ENCODE measurements at places on chromosomes 11 and 22.
A peak's percentile ranks its signal among the peaks of the same experiment; 100 is the strongest.

GRCh38 chr22:35219012-35219411 is 38.3 kb upstream of the HMGXB4 start:
- peak; percentile 61 for DNase-seq

DNA sequence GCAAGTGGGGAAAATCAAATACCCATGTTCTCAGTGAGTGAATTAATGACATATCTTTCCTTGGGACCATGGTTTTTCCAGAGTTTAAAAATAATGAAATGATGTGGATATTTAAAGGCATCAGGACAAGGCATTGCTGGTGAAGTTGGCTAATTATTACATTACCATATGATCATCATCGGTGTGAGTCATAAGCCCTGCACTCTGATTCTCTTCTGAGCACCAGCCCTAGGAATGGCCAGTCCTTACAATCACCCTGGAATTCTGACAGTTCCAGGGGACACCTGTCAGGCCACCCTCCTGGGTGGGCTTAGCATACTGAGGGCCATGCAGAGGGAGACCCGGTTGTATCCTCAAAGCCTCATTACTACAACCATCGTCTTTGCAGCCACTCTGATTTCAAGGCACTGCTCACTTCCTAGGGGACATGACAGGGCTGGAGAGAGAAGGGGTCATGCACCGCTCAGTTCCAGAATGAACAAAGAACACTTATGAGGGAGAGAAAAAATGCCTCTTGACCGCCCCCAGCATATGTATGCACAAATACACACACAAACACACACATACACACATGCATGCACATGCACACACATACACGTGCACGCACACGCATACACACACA is 365.0 kb downstream of the MIAT start:
- no peak for DNase-seq

DNA sequence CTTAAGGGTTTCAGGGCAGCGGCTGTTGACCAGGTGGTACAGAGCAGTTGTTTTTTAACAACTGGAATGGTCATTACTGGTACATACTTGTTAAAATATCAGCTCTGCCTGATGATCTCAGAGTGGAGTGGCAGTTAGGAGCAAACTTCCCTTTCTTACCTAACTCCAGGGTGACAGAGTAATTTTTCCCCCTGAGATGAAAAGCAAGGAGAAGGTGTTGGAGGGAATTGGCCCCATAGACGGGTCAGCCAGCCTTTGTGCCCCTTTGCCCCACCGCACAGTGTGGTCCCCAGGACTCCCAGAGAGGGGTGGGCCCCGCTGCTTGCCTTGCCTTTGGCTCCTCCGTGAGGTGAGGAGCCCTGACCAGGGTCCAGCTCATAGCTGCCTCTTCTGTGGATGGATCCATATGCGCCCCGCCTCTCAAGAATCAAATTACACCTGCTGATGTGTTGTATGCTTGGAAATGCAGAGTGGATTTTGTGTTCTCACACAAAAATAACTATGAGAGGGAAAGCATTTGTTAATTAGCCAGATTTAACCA is 27.0 kb upstream of the SORL1-AS1 start:
- DNase-seq = no peak

DNA sequence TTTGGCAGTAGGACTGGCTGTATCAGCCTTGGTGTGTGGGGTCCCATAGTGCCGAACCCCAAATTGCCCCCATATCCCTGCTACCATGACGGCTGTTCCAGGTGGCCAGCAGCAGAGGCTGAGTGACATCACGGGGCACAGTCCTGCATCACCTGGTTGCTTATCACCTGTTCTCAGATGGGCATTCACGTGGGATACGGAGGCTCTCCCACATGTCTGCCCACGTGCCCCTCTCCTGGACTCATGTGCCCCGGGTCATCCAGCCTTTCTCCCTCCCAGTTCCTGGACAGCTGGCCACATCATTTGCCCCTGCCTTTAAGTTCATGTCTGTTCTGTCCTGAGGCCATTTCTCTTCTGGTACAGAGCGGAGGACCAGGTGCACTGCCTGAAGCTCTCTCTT is 431.0 kb upstream of the B3GAT1 start:
- no peak for DNase-seq

DNA sequence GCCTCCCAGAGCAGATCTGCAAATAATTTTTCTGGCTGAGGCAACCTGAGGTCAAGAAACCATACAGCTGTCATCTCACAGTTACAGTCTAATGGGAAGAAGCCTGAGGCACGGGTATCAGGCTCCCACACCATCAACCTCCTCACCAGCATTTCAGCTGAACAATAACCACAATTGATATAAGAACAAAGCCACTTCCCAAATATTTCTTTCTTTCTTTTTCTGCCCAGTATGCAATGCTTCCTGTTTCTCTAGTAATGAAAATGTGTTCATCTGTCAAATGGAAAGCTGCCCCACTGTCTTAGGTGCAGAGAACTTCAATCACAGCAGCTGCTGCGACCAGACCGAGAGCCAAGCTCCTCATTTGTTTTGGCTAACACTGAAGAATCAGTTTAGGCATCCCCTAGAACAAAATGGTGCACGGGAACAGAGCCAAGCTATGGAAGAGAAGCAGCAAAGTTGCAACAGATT is 108.4 kb downstream of the BLID start:
- DNase-seq = peak; percentile 8

GRCh38 chr11:134556186-134556585 is 144.1 kb upstream of the B3GAT1 start:
- DNase-seq = no peak

GRCh38 chr11:46712874-46713576 is 6.0 kb upstream of the F2 start:
- no peak for DNase-seq

DNA sequence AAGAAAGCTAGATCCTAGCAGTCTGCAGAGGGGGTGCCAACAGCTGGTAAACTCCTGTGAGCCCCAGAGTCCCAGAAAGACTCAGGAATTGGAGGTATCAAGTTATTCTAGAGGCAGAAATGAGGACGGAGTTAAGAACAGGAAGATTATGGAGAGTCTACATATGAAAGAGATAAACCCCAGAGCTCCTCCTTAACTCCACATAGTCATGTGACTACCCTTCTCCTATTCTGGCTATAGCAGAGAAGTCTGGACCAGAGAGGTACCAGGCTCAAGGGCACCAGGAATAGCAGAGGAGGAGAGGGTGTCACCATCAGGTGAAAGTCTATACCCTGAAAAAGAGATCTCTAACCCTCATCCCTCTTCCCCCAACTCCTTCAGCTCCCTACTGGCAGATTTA is 29.6 kb downstream of the SCUBE2 start:
- no peak for DNase-seq

- no peak for DNase-seq
Measured at GRCh38 chr11:22633354-22633902, 7.8 kb upstream of the FANCF start.

DNA sequence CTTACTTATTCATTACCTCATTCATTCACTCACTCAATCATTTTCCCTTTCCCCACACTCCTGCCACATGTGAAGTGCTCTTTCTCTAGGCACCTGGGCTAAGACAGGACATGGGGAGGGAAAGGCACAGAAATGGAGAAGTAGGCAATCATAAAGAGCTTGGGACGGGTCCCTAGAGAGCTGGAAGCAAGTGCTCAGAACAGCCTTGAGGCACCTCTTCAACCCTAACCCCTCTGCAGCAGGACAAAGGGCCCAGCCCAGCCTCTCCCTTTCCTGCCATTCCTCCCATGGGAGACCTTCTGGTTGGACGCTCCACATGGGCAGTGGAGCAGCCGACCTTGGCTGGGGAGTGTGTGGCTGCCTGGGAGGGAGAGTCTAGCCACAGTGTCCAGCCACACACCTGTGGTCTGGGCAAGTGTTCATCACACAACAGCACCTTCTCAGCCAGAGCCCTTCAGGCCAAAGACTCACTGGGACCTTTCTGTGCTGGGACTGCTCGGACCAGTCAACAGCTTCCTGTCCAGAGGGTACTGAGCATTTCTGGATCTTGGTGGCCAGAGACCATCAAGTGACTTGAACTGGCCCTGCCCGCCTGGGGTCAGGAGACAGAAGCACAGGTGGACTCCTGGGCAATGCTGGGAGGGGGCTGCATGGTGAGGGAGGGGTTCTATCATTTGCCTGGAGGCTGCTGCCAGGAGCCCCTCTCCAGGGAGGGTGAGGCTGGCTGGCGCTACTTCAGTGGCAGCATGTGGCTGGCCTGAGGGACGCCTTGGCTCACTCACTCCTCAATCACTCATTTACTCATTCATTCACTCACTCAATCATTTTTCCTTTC is 1.0 kb upstream of the MUC5AC start:
- no peak for DNase-seq

- DNase-seq = no peak
Measured at GRCh38 chr11:115162919-115163318, 341.3 kb downstream of the CADM1 start.

DNA sequence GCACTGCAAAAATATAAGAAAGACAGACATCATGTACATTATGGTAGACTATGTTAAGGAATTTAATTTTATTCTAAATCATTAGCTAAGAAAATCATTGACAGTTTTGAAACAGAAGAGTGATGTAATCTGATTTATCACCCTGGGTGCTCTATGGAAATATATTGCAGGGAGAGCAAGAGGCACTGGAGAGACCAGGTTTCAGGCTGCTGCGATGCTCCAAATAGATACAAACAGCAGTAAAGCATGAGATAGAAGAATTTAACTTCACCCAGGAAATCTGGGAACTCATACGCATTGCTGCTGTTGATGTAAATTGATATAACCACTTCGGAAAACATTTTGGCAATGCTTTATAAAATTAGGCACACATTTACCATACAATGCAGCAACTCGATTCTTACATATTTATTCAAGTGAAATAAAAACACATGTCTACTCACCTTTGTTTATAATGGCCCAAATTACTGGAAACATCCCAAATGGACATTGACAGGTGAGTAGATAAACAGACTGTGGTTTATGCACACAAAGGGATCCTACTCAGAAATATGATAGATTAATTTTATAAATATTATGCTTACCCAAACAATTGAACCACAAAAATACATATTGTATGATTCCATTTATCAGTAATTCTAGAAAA is 535.1 kb upstream of the CHORDC1 start:
- DNase-seq = no peak

DNA sequence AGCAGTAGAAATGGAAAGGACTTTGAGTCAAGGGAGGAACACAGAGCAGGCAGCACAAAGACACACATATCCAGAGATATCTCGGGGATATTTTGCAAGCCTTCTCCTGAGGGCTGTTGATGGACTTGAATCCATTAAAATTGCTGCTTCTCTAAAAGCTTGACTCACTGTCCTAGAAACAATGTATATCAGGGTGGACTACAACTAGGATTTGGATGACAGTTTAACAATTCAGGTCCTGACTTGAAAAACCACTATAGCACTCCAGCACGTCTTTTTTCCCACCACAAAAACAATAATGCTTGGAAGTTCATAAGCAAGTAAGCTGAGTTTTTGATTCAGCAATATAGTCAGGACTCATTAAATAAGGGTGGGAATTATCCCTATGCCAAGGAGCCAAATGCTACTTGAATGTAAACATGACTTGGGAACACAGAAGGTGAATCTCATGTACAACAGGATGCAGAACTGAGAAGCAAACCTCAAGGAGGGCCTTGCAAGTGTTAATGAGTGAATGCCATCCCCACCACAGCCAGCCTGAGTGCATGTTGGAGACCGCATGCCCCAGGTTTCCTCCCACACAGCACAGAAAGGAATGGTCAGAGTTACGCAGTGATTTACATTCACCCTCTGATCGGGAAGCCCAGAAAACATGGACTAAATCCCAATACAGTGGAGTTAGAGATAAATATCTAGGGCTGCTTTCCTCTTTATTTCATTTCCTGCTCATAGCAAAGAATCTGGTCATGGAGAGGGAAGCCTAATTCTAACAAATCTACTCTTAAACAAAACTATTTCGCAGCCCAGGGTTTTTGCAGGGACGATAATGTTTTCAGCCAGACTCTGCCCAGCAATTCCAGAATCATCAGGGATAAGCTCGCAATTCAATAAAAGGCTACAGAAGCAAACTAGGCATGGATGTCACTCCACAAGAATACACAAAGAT is 98.4 kb upstream of the OR9G4 start:
- no peak for DNase-seq

GRCh38 chr11:113119074-113119473 is 157.9 kb downstream of the NCAM1 start:
- peak; percentile 23 for DNase-seq

DNA sequence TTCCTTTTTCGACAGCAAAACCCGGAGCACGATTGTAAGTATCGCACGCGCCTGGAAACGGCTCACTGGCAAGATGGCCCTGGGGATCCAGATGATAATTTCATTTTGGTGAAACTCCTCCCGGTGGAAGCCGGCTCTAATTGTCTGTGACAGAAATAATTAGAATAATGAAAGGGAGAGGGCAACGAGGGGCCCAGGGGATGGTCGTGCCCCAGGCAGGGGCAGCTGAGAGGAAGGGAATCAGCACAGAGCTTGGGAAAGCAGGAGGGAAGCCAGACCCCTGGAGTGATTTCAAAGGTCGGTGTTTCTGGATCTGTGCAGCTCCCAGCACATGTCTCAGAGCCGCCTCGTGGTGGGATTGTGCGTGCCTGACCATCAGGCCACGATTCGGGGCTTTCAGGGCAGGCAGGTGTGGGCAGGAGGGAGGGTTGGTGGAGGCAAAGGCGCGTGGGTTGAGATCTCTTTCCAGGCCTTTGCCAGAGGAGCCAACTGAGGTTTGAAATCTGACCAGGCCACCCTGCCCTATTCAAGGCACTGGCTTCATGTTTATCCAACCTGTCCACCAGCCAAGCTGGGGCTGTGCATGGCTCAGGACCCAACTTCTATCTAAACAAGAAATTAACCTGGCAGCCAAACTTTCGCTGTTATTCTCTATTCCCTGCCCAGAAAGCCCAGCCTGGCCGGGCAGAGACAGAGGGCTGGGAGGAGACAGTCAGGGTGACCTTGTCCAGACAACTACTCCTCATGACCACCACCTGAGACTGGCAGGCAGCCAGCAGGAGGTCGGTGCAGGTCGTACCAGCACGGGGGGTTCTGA is 27.8 kb downstream of the ANO1 start:
- no peak for DNase-seq

- DNase-seq = peak; percentile 88
Measured at GRCh38 chr11:33135216-33135615, 26.1 kb downstream of the CSTF3 start.

DNA sequence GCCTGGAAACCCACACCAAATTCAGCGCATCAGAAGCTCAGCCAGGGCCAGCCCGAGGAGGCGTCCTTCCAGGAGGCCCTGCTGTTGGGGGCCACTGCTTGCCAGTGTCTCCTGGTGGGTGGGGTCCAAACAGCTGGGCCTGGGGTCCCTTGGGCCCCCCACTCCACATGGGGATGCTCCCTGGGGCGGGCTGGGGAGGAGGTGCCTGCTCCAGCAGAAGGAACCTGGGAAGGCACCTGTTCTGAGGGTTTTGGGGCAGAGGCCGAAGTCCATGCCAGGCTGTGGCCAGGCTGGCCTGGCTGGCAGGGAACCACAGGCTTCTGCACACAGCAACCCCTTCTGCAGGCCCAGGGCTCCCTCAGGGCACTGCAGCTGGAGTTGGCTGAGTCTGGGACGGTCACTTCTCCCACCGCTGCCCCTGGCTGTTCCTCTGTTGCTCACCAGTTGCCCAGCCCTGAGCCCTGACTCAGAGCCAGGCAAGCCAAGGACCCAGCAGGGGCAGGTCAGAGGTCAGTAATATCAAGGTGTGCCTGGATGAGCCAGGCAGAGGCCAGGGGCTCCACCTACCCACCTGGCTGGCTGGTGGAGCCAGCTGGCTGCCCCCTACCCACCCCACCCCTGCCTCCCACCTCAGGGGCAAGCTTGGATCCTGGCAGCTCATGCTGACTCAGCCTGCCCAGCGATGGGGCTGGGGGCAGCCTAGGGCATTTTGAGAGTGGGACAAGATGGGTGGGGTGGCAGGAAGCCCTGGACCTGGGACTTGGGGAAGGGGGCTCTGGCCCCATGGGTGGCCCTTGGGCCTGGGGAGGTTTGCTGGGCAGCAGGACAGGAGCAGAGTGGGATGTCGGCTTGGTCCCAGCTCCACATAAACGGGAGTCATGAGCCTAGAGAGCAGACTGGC is 12.0 kb upstream of the PHLDA2 start:
- DNase-seq = no peak

Measured in fibroblast of skin of right quadriceps (primary cell).